ENCODE measurements at places on chromosomes 6 and 20.

DNA sequence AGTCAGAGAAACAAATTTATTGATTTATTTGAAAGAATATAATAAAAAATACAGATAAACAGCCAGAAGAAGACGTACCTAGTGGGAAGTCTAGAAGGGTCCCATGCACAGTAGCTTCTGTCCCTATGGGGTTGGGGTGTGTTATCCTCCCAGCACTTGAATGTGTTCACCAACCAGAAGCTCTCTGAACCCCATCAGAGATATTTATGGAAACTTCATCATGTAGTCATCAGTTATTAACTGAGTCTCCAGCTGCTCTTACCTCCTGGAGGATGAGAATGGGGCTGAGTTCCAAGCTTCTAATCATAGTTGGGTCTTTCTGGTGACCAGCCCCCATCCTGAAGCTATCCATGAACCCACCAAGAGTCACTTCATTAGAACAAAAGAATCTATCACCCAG is 15.4 kb upstream of the USP45 start:
- no peak for DNase-seq

DNA sequence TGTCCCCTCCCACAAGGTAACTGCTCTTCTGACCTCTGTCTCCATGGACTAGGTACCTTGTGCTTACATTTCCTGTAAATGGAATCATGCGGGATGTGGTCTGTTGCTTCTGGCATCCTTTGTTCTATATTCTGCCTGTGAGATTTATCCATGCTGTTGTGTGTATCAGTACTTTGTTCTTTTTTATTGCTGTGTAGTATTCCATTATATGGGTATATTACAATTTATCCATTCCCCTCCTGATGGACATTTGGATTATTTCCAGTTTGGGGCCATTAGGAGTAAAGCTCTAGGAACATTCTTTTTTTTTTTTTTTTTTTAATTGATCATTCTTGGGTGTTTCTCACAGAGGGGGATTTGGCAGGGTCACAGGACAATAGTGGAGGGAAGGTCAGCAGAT is 3.4 kb downstream of the C2 start:
- no peak for DNase-seq

DNA sequence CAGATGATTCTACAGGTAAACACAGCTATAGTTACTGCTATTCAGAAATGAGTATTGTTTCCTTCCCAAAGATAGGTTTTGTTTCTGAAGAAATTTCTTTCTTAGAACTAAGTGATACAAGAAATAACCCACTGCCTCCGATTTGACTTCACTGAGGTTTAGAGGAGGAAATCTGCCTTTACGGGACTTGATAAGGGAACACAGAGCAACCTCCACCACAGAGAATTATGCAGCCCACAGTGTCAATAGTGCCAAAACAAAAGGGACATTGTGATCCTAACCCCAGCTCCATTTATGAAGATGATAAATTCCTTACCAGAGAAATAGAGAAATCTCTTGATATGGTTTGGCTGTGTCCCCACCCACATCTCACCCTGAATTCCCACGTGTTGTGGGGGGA is 164.6 kb downstream of the ZNF217 start:
- no peak for DNase-seq

GRCh38 chr6:21733311-21733710 is 139.8 kb downstream of the SOX4 start:
- DNase-seq: no peak

DNA sequence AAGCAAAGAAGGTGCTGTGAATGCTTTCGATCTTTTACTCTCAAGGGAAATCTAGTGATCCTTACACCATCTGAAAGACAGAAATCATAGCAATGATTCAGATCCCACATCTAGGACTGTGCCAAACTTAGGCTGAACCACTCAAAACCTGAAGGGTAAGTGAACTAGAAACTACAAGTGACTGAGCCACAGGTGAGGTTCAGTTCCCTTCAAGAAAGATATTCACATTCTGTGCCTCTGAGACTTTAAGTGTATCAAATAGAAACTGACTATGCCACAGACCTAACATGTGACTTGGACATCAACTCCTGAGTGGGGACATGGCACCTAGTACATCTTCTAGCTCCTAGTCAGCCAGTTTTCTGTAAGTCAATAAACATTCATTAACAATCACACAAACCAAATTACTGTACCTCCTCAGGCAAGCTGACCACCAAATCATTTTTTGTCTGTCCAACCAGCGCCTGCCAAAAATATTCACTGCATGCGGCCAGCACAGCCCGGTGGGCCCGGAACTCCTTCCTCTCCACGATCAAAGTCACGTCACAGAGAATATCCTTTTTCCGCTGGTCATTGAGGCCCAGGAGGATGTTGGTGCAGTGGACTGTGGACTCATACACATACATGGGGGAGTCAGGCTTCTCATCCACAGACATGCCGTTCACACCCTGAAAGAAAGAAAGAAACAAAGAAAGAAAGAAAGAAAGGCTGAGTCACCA is 114.1 kb downstream of the GJA10 start:
- no peak for DNase-seq

GRCh38 chr20:48682529-48683363 is 145.1 kb downstream of the PREX1 start:
- DNase-seq: no peak

DNA sequence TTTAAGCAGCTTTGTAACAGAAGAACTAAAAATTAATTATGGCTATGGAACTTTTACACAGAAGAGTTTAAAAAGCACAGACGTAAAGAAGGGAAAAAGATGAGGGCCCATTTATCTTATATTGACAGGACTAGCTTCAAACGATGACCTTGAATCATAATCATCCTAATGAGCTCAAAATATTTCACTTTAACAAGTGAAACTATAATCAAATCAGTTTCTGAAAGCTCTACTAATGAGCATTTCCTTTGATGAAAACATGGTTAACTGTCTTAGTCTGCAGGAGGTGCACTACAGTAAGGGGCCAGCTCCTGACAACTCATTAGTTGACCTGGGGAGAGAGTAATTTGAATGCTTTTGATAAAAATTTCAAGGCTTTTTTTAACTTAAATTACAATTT is 228.0 kb upstream of the DEFB112 start:
- DNase-seq: no peak

DNA sequence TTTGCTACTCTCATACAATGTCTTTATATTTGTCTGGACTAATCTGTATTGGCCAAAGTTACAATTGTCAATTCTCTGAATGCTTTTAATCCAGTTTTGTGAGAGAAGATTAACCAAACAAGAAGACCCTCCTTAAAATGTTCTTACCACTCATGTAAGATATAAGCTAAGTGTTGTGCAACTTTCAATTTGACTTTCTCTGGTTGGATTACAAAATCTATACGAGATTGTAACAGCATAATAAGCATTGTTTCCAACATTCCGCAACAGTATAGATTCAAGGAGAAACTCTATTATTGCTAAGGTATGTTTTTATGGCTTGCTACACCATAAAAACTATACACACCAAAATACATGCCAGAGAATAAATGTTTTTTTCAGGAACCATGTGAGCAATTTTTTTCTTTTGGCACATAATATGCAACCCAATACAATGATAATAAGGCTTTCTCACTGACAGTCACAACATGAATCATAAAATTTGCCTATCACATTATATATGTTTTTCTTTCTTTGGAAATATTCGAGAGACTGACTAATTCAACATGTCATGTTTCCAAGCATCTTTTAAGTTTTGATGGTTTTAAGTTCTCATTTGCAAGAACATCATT is 12.2 kb upstream of the TRPC4AP start:
- no peak for DNase-seq

DNA sequence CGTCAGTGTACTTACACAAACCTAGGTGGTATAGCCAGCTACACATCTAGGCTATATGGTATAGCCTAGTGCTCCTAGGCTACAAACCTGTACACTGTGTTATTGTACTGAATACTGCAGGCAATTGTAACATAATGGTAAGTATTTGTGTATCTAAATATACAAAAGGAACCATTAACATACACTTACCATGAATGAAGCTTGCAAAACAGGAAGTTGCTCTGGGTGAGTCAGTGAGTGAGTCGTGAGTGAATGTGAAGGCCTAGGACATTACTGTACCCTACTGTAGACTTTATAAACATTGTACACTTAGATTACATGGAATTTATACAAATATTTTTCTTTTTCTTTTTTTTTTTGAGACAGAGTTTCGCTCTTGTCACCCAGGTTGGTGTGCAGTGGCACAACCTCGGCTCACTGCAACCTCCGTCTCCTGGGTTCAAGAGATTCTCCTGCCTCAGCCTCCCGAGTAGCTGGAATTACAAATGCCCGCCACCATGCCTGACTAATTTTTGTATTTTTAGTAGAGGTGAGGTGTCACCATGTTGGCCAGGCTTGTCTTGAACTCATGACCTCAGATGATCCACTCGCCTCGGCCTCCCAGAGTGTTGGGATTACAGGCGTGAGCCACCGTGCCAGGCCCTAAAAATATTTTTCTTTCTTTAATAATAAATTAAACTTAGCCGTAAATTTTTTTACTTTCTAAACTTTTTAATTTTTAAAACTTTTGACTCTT is 15.4 kb upstream of the KIAA1755 start:
- no peak for DNase-seq

DNA sequence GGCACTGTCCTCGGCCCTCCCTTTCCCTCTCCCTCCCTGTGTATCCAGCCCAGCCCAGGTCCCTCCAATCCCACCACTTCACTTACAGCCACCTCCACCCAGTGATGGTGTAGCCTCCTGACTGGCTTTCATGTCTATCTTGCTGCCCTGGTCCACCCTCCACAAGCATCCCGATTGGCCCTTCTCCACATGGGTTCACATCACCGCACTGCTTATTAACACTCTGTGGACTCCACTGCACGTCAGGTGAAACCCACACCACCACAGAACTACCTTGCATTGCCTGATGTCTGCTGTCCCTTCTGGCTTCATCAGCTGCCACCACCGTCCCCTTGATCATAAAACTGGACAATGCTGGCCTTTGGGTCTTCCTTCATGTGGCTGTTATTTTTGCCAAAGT is 220.4 kb upstream of the ARID1B start:
- no peak for DNase-seq

DNA sequence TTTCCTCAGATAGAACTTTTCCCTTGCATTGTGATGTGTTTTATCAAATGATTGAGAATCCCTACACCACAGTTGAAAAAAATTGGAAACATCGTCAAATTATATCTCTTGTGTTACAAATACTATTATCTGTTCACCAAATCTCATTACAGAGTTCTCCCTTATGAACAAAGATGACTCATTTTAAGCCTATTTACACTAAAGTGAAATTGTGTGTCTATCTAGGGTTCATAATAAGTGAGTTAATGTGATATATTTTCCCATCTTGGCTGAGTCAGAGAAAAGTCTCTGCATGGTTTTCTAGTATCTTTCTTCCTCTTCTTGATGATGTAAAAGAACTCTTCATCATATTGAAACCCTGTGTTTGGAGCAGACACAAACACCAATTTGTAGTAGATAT is 1263.3 kb upstream of the EYS start:
- no peak for DNase-seq

All from activated CD8-positive, alpha-beta memory T cell treated with anti-CD3 and anti-CD28 coated beads for 4 hours (primary cell).